ENCODE measurements at places on chromosomes 5 and 9.

DNA sequence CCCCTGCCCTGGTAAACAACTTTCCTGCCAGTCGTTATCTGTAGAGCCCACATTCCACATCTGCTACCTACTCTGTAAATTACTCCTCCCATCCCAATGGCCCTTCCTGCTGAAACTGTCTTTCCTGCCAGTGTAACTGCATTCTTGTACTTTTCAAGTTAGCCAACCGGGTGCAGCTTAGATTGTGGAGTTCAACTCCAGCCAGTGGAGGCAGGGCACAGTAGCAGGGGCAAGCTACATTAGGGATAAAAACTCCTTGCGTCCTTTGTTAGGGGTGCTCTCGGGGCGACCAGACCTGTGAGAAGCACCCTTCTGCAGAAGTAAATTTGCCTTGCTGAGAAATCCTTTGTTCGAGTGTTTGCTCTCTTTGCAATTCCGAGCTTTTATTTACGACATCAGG lies 639.0 kb upstream of the TYRP1 start:
- no peak for ATAC-seq

DNA sequence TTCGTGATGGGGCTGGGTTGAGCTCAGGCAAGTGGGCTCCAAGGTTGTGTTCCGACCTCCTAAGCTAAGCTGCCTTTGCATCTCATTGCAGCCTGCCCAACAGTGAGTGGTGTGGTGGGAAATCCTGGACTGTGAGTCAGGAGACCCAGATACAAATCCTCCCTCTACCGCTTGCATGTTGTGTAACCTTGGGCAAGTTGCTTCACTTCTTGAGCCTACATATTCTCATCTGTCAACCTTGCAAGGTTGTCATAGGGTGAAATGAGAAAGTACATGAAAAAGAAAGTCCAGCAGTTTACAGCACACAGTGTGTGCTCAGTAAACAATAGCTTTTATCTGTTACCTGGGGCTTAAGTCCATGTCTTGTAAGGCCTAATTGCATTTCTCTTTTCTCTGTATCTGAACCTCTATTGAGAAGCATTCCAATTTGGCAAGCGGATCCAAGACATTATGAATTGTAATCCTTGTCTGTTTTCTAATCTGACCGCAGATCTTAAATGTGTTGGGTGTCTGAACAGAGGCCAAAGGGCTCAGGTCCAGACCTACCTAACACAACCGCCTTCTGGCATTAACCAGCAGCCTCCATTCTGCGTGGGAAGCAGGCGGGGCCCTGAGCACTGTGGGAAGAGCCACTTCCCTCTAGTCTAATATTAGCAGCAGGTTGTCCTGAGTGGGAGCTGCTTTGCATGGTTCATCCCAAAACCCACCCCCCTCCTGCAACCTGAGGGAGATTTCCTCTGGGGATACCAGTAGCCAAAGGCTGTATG lies 1.8 kb upstream of the GALNT12 start:
- ATAC-seq: no peak

DNA sequence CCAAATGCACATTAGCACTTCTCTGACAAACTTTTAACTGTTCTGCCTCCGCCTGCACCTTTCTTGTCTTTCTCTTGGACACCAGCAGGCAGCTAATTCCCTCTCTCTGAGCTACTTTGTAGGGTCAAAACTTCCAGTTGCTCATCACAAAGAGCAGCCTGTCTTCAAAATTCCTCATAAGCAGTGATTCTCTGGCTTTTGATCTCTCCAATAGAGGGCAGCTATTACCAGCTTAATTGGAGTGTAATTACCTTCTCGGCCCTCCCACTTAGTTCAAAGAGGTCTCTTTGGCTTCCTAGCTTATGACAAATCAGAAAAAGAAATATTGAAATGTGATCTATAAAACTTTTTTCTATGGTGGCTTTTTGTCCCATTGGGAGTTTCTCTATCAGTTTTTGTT lies 43.6 kb upstream of the RAD23B start:
- ATAC-seq: no peak

DNA sequence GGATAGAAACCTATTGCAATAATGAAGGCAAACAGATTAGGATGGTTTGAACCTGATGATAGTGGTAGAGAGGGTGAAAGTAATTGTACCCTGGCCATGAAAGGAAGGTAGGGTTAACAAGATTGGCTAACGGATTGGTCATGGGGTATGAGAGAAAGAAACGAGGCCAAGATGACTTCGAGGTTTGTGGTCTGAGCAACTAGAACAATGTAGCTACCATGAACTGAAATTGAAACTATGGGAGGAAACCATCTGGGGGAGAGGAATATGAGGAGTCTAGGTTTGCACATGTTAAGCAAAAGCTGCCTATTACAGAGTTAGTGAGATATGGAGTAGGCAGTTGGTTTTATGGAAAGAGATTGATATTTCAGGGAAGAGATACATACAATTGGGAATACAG lies 406.0 kb downstream of the PRELID2 start:
- ATAC-seq: no peak

- ATAC-seq: no peak
These were observed 99.8 kb upstream of the CACNA1B start for GRCh38 chr9:137777761-137778160.

- no peak for ATAC-seq
These were observed 322.7 kb upstream of the SEMA6A start for GRCh38 chr5:116897291-116897690.

DNA sequence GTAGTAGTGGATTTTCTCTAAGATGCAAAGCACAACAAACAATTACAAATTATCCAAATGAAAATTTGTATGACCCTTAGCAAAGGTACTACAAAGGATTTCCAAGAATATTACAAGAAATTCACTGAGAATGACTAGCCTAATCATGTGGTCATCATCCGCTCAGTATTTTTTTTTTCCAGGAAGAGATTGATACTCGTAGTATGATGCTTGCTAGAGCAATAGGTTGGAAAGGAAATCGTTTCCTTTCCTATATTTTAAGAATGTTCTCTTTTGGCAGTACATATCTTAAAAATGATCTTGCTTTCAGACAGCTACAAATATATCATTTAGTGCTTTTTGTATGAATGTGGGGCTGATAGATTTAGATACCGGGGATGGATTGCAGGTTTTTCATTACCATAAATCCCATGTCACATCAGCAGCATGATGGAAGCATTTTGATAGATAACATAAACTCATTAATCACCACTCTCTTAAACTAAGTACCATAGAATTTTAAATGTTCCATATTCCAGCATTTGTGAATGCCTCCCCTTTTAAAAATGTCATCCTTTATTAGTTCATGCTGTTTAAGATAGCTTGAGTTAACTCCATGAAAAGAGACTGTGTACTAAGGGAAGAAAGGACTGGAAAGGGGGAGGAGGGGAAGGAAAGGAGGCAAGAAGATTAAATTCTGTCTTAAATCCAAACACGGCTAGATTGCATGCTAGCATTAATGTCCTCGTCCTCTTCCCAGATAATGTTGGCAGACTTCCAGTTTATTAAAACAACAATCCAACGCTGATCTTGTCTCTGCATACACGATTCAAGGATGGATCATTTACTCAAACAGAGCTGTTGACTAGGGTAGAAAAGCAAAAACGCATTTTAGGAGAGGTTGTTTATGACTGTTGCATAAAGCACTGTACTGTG lies 311.7 kb upstream of the ZNF608 start:
- no peak for ATAC-seq

- ATAC-seq: no peak
These were observed 79.8 kb upstream of the MELK start for GRCh38 chr9:36492865-36493264.

GRCh38 chr9:77183581-77183980 lies 6.2 kb downstream of the VPS13A start:
- ATAC-seq: no peak

GRCh38 chr5:32618962-32619361 lies 33.6 kb downstream of the SUB1 start:
- ATAC-seq: no peak

- ATAC-seq: no peak
These were observed 1.1 kb upstream of the S1PR3 start for GRCh38 chr9:88990041-88990728.

DNA sequence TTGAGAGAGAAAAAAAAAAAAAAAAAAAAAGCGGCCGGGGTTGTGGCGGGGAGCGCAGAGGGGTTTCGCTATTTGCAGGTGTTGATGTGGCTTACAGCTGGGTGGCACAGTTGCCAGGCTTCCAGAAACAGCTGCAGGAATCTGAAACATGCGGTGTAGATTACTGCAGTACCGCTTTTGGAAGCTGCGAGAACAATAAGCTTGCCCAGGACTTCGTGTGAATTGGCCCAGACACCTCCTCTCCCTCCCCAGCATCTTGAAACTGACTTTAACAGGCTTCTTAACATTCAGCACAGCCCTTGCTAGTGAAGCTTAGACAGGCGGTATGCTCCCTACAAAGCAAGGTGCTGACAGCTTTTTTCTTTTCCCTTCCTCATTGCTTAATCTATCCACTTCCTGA lies 104.0 kb downstream of the ATP10B start:
- no peak for ATAC-seq

DNA sequence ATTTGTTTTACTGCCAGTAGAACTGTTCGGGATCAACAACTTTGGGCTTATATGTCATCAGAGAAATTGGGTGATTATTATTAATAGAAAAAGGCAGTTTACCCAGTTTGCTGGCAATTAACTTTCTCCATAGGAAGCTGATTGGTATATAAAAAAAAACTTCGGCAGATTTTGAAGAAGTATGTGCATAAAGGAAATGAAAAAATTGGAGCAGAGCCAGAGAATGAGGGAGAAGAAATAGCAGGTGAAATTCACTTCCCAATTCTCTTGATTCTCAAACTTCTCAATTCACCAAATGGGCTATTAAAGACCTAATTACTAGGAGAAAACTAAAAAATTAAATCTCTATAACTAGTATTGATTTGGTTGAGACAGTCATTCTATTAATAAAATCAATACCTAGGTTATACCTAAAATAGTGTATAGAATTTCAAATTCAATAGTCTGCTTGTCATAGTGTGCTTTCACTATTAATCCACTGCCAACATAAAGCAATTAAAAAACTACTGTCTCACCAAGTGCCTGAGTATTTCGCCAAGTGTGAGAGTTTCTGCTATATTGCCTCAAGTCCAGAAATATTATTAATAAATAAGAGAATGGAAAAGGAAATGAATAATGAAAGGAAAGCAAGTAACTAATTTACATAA lies 47.5 kb downstream of the STX17 start:
- peak; percentile 62 for ATAC-seq

Measured in activated CD4-positive, CD25-positive, alpha-beta regulatory T cell treated with anti-CD3 and anti-CD28 coated beads, Interleukin-2, amount 50 U/mL, for 24 hours (primary cell).